Mucosa of gallbladder (tissue), 1 donor: ENCODE measurements at places on chromosomes 11 and 22. TPM values are rescaled to one million over a fixed set of nuclear protein-coding genes. Genes with fewer than 3 reads are reported as not detected.

Gene LSP1
- 43.1 TPM for total RNA-seq

GRCh38 chr22:40479126-40479800 lies 108.9 kb downstream of the SGSM3 start:
- DNase-seq: no peak

- DNase-seq: no peak
Observed at GRCh38 chr11:34806875-34807274, 109.3 kb downstream of the APIP start.

DNA sequence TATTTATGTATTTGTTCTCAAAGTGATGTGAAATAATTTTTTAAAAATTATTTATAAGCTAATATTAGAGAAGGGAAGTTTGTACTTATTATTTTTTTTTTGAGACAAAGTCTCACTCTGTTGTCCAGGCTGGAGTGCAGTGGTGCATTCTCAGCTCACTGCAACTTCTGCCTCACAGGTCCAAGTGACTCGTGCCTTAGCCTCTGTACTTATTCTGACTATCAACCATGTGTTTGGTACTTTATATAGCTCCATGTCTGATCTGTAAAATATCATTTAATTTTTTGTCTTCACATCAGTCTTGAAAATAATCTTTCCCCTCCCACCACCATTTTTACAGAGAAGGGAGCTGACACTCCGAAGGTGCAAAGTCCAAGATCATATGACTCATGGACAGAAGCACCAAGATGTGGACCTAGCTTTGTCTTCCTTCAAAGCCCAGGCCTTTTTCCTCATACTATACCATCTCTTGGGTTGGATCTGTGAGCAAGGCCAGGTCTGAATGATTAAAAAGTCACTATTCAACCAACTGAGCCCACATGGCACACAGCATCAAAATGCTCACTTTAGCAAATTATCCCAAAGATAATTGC lies 32.4 kb upstream of the EED start:
- DNase-seq: no peak

DNA sequence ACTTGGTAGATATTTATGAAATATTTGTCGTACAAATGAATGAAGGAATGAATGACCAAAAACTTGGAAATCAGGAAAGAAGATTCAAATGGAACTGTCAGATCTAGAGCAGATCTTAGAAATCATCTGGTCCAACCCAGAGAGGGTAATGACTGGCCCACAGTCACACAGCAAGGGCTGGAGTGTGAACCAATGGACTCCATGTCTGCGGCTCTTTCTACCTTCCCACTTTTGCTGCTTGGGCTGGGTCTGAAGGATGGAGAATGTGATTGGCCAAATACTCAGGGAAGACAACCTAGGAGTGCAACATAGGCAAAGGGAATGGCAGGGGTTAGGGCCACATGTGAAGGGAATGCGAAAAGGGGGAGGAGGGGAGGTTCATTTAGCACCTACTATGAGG lies 5.8 kb upstream of the DGKZ start:
- DNase-seq: no peak

- no peak for DNase-seq
Observed at GRCh38 chr11:12689029-12689755, 15.0 kb downstream of the TEAD1 start.

- DNase-seq: no peak
Observed at GRCh38 chr11:44833877-44834452, 107.2 kb downstream of the TSPAN18 start.

DNA sequence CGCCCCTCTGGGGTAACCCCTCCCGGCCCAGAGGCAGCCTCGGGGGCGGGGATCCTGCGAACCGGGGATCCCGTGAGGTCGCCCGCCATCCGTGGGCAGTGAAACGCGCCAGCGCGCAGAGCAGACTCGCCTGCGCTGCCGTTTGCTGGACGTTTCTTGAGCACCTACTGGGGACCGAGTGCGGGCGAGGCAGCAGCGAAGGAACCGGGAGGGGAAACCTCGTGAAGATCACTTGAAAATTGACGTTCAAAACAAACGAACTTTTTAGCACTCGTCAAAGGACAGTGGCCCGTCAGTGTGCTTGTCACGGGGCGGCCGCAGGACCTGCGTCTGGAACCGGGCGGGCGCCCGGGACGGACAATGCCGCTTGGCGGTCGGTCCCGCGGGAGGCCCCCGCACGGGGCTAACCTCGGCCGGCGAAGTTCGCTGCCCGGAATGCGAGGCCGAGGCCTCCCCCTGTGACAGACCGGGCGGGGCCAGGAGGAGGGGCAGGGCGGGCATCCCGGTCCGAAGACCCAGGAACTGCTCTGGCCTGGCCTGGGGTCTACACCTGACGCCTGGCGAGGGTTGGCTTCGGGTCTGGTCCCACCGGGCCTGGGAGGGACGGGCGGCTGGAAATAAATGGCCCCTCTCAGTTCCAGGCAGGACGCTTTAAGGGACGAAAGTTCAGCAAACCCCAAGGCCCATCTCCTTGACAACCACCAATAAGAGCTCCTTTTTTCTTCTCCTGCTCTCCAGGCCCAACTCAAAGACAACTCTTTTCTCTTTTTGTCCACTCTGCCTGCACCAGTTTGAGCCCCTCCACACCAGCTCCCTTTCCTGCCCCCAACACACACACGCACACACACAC lies 723 bp upstream of the SCUBE1 start:
- DNase-seq: no peak

DNA sequence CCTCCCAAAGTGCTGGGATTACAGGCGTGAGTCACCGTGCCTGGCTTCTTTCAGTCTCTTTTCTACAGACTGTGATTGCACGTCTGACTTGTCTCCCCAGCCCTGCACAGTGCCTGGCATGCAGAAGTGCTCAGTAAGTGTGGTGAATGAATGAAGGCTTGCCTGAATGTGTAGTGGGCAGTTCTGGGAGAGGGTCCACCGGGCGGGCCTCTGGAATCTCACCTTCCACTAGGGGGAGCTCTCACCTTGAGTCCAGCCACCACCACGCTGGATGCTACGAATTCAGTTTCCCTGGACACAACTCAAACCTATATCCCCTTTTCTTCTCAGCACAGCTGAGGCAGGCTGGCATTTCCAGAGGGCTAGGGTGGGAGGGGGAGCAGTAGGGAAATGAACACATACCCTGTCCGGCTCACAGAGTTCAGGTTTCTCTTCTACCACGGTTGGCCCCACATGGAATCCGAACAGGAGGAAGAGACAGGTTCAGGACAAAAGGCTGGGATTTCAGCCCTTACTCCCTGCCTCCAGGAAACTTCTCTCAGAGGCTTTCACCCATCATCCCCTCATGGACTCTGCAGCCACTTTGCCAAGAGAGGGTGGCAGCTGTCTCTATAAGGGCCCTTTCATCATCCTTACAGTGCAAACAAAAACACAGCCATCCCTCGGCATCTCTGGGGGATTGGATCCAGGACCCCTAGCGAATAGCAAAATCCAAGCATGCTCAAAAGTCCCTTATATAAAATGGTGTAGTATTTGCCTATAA lies 86.8 kb downstream of the NECTIN1 start:
- no peak for DNase-seq

DNA sequence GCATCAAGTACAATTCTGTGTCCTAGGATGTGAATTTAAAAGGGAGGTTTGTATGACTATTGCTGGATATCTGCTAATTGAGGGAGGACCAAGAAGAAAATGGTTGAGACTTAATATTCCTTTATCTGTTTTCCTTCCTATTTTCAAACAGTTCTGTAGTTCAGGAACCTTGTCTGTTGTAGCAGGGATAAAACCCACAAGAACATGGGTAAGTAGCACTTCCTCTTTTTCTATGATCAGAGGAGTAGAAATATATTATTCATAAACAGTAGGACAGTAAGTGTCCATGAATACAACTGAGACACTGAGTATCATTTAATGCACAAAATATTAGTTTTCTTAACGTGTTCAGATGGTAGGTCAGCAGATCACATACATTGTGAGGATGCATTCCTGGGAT lies 7.6 kb downstream of the MS4A3 start:
- no peak for DNase-seq

- DNase-seq: no peak
Observed at GRCh38 chr11:63901660-63902059, 15.3 kb downstream of the RCOR2 start.

DNA sequence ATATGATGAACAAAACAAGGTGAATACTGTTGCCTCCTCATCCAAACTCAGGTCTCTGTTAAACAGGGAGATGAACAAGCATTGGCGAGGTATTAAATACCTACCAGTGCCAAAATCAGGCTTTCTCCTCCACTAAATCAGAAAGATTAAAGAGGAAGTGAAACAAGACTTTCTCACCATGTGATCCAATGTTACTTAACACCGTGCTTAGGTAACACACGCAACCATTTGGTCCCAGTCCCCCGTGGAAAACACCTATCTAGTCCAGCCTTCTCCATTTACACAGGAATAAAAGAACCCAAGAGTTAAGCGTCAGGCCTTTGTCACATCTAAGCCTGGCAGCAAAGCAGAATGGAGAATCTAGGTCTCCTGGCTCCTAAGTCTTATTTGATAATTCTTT lies 34.5 kb downstream of the TENM4 start:
- DNase-seq: no peak
